ENCODE measurements at places on chromosomes 13 and 19. TPM values are rescaled to one million over a fixed set of nuclear protein-coding genes. Genes with fewer than 3 reads are reported as not detected.

The CEACAM1 gene
- 0.64 TPM for total RNA-seq

The ZNF471 gene
- 12.0 TPM for total RNA-seq

The WDR87 gene
- not detected for total RNA-seq

The COX6B2 gene
- 1.3 TPM for total RNA-seq

All from breast epithelium (tissue), 4 donors.